Activated CD8-positive, alpha-beta memory T cell treated with anti-CD3 and anti-CD28 coated beads for 1 hour (primary cell): ENCODE measurements at places on chromosomes 1 and 21.
A peak's percentile ranks its signal among the peaks of the same experiment; 100 is the strongest.

- DNase-seq, result peak; percentile 60
Measured at GRCh38 chr1:9275567-9276034, 17.1 kb upstream of the SPSB1 start.

GRCh38 chr1:114021665-114022099 is 42.4 kb downstream of the OLFML3 start:
- no peak for DNase-seq

DNA sequence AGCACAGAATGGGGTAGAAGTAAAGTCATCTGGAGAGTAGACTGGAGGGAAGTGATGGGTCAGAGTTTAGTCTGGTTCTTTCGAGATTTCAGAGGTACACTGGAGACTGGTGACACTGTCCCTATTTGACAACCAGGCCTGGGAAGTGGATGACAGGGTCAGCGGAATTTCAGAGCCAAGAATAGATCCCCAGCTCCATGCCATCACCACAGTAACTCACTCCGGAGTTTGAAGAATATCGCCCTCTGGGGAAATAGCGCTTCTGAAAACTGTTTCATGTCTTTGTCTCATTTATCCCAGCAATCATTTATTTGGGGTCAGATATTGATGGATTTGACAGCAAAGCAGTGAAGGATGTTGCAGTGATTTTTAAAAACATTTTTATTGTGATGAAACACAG is 7.6 kb upstream of the NFASC start:
- no peak for DNase-seq

DNA sequence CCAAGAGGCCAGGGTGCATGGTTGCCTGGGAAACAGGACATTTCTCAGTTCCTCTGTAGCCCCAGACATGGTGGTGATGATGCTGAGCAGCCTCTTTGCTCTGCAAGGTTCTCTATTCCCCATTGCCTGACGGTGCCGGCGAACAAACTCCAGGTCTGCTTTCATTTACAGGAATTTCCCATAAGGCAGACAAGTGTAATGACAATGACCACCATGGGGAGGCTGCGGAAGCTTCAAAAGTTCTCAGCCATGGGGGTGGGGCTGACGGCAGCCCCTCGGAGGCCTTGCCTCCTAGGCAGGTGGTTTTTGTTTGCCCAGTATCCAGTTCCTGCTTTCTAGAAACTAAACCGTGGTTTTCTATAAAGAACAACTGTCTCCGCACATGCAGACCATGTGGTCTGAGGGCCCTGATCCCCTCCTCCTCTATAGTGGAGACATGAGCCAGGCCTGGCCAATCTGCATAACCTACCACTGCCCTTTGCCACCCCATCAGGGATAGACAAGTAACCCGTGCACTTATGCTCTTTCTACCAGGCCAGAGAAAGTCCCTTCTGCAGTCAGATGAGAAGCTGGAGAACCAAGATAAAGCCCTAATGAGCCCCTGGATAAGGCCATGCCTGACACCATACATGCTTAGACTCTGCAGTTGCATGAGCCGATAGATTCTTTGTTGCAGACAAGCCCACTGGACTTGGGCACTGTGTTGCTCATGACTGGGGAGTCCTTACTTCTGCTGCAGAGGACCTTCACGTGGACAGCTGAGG is 54.1 kb downstream of the LDLRAD2 start:
- DNase-seq, result no peak

- DNase-seq, result no peak
Measured at GRCh38 chr1:198117267-198117666, 39.5 kb upstream of the NEK7 start.

- DNase-seq, result no peak
Measured at GRCh38 chr1:7012461-7012924, 227.2 kb downstream of the CAMTA1 start.

DNA sequence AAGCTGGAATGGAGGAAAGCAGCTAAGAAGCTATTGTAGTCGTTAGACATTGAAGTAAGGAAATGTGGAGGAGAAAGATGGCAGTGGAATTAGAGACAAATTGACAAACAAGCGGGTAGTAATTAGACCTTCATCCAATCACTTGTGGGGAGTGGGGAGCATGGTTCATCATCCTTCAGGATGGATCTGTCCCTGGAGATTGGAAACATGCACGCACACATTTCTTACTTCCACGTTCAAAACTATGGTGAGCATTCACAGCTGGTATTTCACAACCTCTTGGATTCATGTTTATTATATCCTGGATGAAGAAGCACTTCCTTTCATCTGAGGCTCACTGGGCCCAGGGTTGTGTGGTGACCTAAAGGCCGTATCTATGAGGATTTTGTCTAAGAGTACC is 188.1 kb downstream of the ST6GALNAC3 start:
- DNase-seq, result no peak

DNA sequence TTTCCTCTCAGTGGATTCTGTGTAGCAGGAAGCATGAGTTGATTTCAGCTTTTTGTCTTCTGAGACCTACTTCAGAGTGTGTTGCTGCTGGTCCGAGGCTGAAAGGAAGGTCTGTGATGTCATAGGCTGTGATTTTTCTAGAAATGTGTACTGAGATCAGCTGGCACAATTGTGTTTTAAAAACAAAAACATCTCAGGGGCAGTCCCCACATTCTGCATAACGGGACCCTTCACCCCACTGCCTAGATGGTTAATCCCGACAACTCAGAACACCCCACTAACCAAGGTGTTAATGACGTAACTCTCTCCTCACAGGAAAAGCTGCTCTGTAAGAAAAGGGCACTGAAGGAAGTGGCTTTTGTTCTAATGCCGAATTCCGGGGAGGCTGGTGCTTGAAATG is 59.8 kb upstream of the PPP2R5A start:
- no peak for DNase-seq

DNA sequence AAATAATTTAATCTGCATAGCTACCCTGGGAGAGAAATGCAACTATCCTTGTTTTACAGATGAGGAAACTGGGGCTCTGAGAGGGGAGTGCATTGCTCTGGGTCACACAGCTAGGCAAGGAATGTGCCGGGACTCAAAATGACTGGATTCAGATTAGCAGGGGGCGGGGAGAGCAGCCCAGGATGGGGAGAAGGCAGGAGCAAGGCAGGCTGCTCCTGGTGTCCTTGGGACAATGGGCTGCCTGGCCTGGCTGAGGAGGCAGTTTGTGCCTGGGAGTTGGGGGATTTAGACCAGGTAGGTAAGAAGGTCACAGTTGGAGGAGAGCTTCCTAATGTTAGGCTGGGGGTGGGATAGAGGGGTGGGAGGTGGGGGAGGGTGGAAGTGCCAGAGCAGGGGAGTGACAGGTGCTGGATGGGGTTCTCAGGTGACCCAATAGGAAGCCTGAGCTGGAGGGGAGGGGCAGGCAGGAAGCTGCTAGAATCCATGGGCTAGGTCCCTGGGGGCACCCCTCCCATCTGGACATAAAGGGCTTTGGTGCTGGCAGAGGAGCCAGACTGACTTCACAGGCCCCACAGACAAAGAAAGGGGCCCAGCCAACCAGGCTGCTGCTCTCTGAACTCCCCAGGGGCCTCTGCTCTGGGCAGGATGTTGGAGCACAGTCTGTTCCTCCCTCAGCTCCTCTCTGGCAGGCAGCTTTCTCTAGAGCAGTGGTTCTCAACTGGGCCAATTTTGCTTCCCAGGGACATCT is 29.0 kb downstream of the TRIM62 start:
- no peak for DNase-seq

DNA sequence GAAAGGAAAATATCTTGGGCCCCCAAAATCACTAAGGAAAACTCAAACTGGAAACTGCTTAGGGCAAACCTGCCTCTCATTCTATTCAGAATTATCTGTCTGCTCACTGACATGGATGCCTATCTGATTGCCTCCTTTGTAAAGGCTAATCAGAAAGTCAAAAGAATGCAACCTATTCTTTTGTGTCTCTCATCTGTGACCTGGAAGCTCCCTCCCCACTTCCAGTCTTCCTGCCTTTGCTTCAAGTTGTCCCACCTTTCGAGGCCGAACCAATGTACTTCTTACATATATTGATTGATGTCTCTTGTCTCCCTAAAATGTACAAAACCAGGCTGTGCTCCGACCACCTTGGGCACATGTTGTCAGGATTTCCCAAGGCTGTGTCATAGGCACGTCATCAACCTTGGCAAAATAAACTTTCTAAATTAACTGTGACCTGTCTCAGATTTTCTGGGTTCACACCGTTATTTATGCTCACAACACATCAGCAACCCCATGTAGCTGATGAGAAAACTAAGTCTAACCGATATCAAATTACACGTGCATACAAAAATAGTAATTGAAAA is 302.3 kb upstream of the NRIP1 start:
- DNase-seq, result no peak

- no peak for DNase-seq
Measured at GRCh38 chr1:178725466-178726086, 532 bp downstream of the RALGPS2 start.

DNA sequence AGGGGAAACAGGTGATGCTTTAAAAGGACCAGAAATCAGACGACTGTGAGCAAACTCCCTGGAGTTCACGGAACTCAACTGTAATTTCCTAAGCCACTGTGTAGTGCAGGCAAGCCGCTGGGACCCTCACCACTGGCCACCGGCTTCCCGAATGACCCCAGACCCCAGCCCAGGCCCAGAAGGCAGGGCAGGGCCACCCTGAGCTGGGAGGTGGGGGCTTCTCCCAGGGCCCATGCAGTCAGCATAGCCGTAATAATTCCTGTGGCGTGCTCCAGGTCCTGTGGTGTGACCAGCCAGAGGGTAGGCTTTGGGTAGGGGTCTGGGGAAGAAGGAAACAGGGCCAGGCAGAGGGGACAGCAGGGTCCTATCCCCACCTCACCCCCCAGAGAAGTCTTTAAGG is 3.5 kb upstream of the ARF1 start:
- DNase-seq, result no peak

- no peak for DNase-seq
Measured at GRCh38 chr1:179889589-179889988, 7.5 kb downstream of the TOR1AIP1 start.

DNA sequence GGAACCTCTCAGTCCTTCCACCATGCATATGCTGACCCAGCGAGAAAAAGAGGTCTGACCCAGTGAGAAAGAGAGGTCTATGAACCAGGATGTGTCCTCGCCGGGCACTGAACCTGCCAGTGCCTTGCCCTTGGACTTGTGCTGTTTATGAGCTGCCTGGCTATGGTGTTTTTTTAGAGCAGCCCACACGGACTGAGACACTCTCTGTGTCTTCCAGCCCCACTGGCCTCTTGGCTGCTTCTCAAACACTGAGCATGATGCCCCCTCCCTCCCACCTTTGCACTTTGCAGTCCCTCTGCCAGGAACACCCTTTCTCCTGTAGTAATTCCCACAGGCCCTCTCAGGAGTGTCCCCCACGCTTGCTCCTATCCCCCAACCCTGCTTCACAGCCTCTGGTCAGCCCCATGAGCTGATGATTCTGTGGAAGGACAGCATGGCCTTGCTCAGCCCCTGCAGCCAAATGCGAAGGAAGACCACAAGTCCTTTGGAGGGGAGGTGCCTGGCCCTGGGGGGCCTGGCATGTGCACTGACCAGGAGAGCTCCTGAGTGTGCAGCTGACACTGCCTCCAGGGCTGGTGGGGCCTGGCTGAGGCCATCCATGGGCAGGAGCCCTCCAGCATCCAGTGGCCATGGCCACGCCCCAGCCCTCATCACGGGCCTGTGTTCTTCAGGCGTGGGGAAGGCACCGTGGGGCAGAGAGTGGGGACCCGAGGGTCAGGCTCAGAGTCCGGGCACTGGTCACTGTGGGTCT is 23.8 kb downstream of the WNT3A start:
- no peak for DNase-seq
